ENCODE measurements at places on chromosomes 3 and 15.

- DNase-seq, result peak; percentile 60
Observed at GRCh38 chr3:115245438-115245837, 98.3 kb upstream of the ZBTB20 start.

DNA sequence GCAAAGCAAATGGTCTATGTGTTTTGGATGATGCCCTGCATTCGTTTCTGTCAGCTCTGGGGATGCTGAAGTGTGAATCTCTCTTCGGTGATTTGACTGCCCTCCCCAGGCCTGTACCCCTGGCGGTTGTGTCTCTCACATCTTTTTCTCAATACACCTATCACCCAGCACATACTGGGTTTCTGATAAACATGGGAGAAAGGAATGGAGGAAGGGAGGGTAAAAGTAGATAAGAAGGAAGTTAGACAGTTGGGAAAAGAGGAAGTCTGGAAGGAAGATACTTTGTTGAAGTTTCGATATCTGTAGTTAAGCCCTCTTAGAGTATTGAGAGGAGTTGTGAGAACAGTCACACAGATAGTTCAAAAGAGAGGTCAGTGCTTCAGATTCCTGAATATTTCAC is 35.8 kb upstream of the LRTM1 start:
- DNase-seq, result no peak

GRCh38 chr3:119352863-119353527 is 58.8 kb downstream of the ARHGAP31 start:
- DNase-seq, result peak; percentile 50

GRCh38 chr3:43786526-43787305 is 96.0 kb downstream of the ABHD5 start:
- DNase-seq, result no peak

DNA sequence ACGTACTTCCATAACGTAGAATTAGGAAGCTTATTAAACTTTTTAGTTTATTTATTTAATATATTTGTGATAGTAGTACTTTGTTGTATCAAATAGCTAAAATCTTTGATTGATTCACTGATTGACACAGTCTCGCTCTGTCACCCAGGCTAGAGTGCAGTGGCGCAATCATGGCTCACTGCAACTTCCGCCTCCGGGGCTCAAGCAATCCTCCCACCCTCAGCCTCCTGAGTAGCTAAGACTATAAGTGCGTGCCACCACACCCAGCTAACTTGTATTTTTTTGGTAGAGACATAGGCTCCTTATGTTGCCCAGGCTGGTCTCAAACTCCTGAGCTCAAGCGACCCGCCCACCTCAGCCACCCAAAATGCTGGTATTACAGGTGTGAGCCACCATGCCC is 5.7 kb downstream of the APH1B start:
- DNase-seq, result no peak

DNA sequence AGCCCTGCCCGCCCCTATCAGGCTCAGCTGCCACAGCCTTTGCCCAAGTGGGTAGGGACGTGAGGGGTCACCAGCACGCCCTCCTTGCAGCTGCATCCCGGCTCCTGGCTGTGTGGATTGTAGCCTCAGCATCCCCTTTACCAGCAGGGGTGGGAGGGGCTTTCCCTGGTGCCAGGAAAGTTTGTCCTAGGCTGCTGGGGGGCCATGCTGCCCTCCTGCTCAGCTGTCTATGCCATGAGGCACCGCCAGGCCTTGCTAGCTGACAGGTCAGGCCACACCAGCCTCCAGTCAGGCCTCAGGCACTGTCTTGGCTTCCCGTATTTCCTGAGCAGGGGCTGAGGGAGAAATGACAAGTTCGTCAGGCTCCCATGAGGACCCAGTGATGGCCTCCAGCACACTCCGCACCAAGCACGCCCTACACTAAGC is 32.3 kb downstream of the TKT start:
- DNase-seq, result no peak

- DNase-seq, result no peak
Observed at GRCh38 chr3:116971531-116971930, 262.0 kb downstream of the TUSC7 start.

- no peak for DNase-seq
Observed at GRCh38 chr3:66452303-66453011, 48.4 kb downstream of the LRIG1 start.

GRCh38 chr3:154301561-154301960 is 22.7 kb downstream of the DHX36 start:
- DNase-seq, result no peak

DNA sequence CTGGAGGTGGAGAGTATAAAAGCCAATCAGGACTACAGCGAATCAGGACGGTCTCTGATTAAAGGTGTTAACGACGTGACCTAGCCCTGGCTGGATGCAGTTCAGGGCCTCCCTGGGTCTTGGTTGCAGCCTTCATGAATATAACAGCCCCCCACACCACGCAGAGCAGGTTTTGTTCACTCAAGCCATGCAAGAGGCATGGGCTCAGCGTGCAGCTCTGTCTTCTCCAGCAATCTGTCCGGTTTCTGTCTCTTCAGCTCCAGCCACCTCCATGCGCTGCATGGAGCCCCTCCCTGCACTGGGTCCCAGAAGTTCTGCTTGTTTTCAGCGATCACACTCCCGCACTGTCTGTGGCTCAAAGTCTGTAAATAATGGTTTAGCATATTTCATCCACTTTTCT is 57.1 kb upstream of the CHRNA7 start:
- DNase-seq, result no peak
